Stimulated activated CD4-positive, alpha-beta T cell treated with anti-CD3 and anti-CD28 coated beads, Interleukin-4, amount 100 ng/mL, for 4 hours (primary cell): ENCODE measurements at places on chromosomes 16 and 17.

GRCh38 chr17:17356149-17356930 lies 53.2 kb downstream of the NT5M start:
- DNase-seq, result peak; percentile 53

- DNase-seq, result no peak
These were observed 11.2 kb downstream of the NLK start for GRCh38 chr17:28053725-28054124.

- DNase-seq, result no peak
These were observed 27.2 kb upstream of the TOB1 start for GRCh38 chr17:50893183-50893993.

- DNase-seq, result peak; percentile 92
These were observed 14.2 kb downstream of the NAA60 start for GRCh38 chr16:3457434-3458252.

DNA sequence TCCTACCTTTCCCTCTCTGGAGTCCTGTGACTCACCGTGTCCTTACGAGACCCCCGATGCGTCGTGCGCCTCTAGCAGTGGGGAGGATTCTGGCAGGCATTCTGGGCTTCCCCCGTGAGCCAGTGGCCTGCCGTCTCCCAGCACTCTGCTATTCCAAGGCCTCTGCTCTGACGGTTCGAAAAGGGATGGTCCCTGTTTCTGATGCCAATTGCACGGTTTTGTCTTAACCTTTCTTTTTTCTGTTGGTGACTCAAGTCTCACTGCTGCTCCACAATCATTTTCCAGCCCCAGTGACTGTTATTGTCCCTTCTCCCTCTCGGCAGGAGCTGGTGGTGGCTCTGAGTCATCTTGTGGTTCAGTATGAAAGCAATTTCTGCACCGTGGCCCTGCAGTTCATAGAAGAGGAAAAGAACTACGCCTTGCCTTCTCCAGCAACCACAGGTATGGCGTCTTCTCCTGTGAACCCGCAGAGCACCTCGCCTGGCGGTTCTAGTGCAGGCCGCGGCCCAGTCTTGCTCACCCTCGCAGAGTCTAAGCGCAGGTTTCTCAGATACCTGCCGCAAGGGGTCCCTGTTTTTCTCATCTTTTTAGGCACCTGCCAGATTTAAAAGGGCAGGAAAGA lies 100.1 kb upstream of the CHMP6 start:
- peak; percentile 86 for DNase-seq

- DNase-seq, result no peak
These were observed 14.4 kb downstream of the SLFN5 start for GRCh38 chr17:35257208-35257659.

DNA sequence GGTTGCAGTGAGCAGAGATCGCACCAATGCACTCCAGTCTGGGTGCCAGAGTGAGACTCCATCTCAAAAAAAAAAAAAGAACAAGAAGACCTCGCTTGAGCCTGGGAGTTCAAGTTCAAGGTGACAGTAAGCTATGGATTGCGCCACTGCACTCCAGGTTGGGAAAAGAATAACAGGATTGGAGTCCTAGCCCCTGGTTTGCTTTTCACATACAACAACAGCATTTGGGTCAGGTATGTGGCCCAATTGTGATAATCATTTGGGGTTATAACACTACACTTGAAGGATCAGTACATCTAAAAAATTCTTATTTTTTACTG lies 3.4 kb upstream of the SEPHS2 start:
- no peak for DNase-seq

GRCh38 chr16:28591355-28591754 lies 5.5 kb downstream of the SULT1A2 start:
- DNase-seq, result no peak

- no peak for DNase-seq
These were observed 26.4 kb upstream of the MAPK3 start for GRCh38 chr16:30149250-30149930.

DNA sequence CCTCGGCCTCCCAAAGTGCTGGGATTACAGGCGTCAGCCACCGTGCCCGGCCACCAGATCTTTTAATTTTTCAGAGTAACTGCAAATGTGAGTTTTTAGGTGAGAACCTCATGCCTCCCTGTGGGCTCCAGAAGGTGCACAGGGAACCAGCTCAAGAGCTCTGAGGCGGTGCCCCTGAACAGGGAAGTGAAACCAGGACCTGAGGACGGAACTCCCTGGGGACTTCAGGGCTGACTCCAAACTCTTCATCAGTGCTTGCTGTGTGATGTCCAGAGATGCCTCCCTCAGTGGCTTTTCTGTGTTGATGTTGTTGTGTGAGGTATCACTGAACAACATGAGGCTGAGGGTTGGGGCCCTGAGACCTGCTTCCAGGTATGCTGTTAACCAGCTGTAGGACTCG lies 23.8 kb downstream of the SLC12A3 start:
- no peak for DNase-seq

DNA sequence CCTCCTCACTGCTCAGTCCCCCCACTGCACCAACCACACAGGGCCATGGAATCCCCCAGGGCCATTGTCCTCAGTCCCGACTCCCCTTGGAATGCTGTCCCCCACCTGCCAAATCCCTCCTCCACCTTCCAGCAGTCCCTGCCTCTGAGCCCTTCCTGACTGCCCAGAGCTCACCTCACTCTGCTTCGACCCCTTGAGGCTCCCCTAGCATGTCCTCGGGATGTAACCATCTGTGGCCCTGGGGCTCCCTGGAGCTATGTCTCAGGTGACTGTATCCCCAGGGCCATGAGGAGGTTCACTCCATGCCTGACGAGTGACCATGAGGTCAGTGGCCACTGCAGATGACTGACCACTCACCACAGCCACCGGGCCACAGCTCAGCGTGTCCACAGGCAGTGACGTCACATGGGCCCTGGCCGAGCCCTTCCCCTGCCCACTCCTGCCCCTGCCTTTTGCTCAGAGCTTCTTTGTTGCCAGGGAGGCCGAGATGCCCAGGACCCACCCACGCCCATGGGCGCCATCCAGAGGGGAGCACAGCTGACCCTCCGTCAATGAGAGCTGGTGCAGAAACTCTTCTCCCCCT lies 7.7 kb upstream of the PIEZO1 start:
- DNase-seq, result no peak

- no peak for DNase-seq
These were observed 31.1 kb upstream of the SLC47A1 start for GRCh38 chr17:19502517-19502916.

DNA sequence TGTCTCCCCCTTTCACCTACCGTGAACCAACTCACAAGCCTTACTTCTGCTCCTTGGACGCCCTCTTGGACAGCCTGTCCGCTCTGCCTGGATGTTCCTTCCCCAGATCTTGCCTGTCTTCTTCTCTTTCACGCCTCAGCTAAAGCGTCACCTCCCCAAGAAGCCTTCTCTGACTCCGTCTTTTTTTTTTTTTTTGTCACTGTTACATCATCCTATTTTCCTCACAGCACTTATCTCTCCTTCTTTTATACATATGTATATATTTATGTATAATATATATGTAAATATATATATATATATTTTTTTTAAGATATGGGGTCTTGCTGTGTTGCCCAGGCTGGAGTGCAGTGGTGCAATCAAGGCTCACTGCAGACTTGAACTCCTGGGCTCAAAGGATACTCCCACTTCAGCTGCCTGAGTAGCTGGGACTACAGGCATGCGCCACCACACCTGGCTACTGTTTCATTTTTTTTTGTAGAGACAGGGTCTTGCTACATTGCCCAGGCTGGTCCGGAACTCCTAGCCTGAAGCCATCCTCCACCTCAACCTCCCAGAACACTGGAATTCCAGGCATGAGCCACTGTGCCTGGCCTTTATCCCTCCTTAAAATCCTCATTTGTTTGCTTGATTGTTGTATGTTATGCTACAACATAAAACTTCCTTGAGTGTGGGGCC lies 16.5 kb upstream of the AKTIP start:
- DNase-seq, result no peak

- DNase-seq, result peak; percentile 59
These were observed at the start of gene ANTKMT for GRCh38 chr16:720990-721764. TSS of gene ANTKMT (plus strand) at chr16:721146. CDS start at chr16:721275, 129 bp downstream.
